H7 (cell line): ENCODE measurements at places on chromosomes 5 and 9.

DNA sequence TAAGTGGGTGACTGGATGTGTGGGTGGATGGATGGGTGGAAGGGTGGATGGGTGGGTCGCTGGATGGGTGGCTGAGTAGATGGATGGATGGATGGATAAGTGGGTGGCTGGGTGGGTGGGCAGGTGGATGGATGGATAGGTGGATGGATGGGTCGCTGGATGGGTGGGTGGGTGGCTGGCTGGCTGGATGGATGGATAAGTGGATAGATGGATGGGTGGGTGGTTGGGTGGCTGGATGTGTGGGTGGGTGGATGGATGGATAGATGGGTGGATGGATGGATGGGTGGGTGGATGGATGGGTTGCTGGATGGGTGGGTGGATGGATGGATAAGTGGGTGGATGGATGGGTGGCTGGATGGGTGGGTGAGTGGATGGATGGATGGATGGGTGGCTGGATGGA, 27.3 kb upstream of the CEP72 start:
- DNase-seq: no peak

DNA sequence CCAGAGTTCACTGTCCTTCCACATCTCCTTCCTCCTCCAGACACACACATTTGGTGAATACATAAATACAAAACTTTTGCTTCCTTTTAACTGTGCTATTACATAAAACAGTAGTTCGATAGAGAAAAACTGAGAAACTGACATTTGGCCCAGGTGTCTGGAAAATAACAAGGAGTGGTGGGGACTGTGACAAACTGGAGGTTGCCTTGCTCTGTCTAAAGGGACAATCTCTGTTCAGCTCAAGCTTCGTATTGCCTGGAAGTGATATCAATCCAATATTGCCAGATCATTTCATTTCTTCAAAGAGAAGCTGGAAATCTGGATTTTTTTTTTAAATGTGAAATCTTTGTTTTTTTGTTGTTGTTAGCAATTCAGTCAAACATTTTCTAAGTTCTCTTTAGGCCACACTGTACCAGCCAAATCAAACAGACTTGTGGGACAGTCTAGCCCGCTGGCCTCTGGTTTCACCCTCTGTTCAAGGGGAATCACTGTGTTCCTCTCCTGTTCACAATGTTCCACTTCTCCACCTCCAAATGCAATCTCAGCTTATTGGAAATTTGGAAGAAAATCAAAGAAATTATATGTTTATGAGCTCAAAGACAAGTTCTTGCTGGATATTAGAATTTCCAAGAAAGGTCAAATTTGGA, 612.5 kb downstream of the KIF4B start:
- no peak for DNase-seq

GRCh38 chr9:109619310-109619709, 121.2 kb upstream of the PTPN3 start:
- no peak for DNase-seq

DNA sequence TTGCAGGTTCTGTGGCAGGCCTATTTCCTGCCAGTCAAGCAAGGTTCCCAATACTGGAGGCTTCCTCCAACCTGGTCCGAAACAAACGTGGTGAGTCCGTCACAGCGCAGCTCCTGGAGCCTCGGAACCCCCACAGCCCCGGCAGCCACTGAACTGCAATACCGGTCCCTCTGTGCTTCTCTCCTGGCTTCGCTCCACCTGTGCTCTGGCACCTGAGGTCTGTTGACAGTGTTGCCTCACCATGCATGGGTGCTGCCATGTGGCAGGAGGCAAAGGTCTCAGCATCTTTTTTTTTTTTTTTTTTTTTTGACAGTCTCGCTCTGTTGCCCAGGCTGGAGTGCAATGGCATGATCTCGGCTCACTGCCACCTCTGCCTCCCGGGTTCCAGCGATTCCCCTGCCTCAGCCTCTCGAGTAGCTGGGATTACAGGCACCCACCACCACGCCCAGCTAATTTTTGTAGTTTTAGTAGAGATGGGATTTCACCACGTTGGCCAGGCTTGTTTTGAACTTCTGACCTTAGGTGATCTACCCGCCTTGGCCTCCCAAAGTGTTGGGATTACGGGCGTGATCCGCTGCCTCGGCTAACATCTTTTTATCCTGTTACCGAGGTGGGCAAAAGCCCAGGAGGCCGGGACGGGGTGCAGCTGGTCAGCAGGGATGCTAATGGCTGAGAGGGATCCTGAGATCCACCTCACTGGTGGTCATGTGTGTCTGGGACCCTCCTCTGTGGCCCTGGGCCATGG, 57.1 kb upstream of the RNU6ATAC start:
- peak; percentile 32 for DNase-seq

DNA sequence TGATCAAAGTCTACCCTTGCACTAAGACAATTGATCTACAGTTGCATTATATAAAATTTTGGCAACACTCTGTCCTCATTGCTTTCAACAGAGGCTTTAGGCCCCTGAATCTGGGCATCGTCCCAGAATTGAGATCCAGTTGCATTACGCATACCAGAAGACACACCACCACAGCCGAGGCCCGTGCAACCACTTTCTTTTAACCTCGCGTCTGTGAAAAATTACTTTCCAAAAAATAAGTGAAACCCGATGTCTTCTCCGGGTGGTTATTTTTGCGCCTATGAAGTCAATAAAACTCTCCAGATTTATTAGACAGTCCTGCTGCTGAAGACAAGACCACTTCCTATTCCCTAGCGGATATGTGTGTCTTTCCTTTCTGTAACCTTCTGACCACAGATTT, 52.1 kb upstream of the NFIB start:
- no peak for DNase-seq

- no peak for DNase-seq
Observed at GRCh38 chr5:75482482-75482881, 28.9 kb downstream of the CERT1 start.

DNA sequence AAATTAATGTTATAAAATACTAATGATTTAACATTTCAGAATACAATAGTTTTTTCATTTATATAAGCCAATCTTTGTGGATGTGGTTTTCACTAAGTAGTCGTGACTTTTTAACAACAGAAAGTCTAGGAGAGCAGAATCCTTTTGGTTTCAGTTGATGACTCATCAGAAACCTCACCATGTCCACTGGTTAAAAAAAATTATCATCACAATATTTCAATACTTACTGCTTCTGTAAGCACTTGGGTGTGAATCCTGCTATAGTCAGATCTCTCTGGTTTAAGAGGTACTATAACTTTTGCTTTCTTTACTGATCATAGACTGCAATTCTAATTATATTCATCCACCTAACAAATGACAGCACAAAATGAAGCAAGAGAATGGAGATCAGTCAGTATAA, 77.2 kb downstream of the MRPS30 start:
- no peak for DNase-seq

GRCh38 chr9:35254237-35254636, 92.4 kb downstream of the UNC13B start:
- peak; percentile 1 for DNase-seq

DNA sequence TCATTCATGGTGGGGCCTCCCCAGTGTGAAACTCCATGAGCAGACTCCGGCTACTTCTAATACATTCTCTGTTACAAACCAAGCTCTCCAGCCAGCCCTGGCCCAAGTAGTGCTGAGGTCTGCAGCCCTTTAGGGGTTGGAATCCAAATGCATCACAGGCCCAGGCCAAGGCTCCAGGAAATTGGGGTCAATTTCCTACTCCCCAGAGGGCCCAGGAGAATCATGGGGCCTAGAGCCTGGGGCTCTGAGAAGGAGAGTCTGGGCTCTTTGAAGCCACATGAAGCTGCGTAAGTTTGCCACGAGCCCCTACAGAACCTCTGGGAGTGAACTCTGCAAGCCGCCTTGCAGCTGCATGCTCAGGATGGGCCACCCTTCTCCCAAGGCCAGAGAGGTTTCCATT, 206.4 kb downstream of the PAPPA start:
- DNase-seq: no peak

DNA sequence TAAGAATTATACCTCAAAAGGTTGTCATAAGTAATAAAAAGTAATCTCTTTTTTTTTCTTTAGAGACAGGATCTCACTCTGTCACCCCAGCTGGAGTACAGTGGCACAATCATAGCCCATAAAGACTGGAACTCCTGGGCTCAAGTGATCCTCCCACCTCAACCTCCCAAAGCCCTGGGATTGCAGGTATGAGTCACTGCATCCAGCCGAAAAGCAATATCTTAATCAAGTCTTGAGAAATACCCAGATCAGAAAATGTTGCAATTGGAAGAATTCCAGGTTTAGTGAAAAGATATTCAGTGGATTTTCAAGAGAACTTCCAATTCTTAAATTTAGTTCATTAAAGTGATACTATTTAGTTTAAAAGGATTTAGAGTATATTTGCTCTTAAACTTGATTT, 40.9 kb upstream of the IDNK start:
- DNase-seq: no peak

- no peak for DNase-seq
Observed at GRCh38 chr5:128775558-128775957, 189.7 kb upstream of the SLC27A6 start.

- DNase-seq: no peak
Observed at GRCh38 chr5:115458416-115458815, 86.2 kb downstream of the FEM1C start.

DNA sequence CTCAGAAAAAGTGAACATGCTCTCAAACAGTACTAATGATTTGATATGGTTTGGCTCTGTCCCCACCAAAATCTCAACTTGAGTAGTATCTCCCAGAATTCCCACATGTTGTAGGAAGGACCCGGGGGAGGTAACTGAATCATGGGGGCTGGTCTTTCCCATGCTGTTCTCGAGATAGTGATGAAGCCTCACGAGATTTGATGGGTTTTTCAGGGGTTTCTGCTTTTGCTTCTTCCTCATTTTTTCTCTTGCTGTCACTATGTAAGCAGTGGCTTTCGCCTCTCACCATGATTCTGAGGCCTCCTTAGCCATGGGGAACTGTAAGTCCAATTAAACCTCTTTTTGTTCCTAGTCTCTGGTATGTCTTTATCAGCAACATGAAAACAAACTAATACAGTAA, 401.3 kb downstream of the BNC2 start:
- no peak for DNase-seq

- DNase-seq: no peak
Observed at GRCh38 chr5:169356811-169357210, 55.9 kb upstream of the SLIT3 start.

- no peak for DNase-seq
Observed at GRCh38 chr5:179613460-179614071, 9.9 kb downstream of the HNRNPH1 start.

DNA sequence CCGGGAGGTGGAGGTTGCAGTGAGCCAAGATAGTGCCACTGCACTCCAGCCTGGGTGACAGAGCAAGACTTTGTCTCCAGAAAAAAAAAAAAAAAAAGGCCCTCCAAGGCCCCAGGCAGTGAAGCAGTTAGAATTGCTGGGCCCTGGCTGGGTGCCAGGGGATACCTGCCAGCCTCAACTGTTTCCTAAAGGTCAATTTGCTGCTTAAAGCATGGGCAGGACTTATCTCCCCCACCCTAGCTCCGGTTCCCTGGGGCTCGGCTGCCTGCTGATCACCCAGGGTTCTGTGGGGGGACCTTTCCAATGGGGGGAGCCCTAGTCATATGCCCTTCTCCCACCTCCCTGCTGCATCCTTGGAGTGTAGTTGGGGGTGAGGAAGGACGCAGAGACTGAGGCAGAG, 25.7 kb downstream of the NCS1 start:
- peak; percentile 46 for DNase-seq

- DNase-seq: peak; percentile 36
Observed at GRCh38 chr9:113302792-113303418, at the start of gene RNF183. RNF183 (minus strand) TSS chr9:113303376; CDS start chr9:113298184, 5,192 bp downstream.

- DNase-seq: no peak
Observed at GRCh38 chr5:64693636-64694035, 3.3 kb downstream of the SHISAL2B start.

GRCh38 chr9:5909976-5910375, 19.3 kb downstream of the MLANA start:
- no peak for DNase-seq

DNA sequence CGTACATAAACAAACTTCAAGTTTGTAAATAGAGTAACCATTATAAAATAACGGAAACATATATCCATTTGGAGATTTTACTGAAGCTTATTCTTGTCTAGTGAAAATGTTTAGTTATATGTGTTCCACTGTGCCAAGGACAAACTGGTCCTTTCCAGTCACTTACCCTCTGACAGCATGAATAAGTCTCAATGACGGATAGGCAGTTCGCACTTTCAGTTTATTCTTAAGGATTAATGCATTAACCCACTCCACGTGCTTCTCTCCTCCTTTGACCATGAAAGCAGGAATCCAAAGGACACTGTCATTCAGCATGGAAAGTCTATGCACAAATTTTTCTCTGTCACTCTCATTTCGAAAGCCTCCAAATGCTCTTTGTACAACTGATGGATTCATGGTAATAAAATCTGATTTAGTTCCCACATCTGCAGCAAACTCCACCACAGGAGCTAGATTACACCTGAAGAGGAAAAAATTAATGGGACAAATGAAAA, 47.1 kb downstream of the ST8SIA4 start:
- DNase-seq: no peak

- peak; percentile 93 for DNase-seq
Observed at GRCh38 chr9:136975644-136976043, 1.7 kb upstream of the PTGDS start.

- DNase-seq: peak; percentile 62
Observed at GRCh38 chr5:173246135-173246495, 11.1 kb upstream of the NKX2-5 start.

- DNase-seq: no peak
Observed at GRCh38 chr5:125064621-125065438, 318.4 kb upstream of the ZNF608 start.

- no peak for DNase-seq
Observed at GRCh38 chr5:1792842-1793266, 6.8 kb downstream of the MRPL36 start.

DNA sequence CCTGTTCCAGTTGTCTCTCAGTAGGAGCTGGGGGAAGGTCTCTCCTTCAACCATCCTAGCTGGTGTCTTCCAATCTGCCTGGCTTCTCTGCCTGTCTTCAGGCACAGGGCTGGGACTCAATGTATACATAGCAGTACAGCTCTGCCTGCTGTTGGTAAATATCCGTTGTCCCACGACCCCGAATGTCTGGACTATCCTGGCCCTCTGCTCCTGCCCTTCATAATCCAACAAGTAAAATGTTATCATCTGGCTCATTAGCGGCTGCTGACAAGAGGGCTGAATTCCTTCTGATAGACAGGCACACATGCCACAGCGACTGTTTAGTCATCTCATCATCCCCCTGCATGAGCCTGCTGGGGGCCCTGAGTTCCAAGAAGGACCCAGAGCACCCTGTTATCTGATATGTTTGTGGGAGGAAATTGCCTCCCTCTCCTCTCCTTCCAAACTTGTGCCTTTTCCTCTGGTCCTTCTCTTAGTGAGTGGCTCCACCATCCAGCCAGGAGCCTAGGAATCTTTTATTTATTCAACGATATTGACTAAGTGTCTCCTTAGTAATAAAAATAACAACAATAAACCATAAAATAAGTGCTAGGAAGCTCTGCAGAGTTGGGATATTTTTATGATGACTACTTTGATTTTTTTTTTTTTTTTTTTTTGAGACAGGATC, 29.5 kb upstream of the TGFBR1 start:
- DNase-seq: no peak

DNA sequence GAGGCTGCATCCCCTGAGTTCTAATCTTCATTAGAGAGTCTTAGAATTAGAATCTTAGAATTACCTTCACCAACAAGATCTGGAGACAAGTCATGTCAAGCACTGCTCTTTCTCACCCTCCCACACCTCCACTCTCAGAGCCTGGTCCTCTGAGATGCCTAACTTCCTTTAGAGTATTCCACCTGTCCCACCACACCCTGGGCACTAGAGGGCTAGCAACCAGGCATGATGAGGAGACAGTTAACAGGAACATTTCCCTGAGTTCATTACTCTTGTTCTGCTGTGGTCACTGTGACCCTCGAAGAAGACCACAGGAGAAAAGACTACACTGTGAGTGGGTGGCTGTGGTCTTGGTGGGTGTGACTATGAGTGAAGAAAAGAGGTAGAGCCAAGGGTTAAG, 25.2 kb upstream of the MAP1B start:
- DNase-seq: peak; percentile 32
